Thyroid gland (tissue), 4 donors: ENCODE measurements at places on chromosomes 16 and 17.

DNA sequence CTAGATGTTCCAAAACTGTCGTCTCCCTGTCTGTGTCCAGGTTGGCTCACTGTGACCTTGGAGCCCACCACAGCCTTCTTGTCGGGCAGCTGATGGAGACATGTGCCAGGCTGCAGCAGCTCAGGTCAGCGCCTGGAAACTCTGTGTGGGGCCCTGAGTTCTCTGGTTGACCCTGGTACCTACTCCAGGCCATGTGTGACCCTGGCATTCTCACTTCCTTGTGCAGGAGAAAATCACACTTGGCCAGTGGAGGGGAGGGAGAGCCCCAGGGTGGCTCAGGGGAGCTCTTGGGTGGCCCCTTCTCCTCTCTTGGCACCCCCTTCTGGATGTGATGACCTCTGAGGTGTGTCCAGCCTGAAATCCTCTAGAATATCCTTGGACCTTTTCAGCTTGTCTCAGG lies 25.0 kb upstream of the CPNE2 start:
- DNase-seq: no peak

- DNase-seq: no peak
Observed at GRCh38 chr17:2694381-2695242, 17.0 kb downstream of the CLUH start.

DNA sequence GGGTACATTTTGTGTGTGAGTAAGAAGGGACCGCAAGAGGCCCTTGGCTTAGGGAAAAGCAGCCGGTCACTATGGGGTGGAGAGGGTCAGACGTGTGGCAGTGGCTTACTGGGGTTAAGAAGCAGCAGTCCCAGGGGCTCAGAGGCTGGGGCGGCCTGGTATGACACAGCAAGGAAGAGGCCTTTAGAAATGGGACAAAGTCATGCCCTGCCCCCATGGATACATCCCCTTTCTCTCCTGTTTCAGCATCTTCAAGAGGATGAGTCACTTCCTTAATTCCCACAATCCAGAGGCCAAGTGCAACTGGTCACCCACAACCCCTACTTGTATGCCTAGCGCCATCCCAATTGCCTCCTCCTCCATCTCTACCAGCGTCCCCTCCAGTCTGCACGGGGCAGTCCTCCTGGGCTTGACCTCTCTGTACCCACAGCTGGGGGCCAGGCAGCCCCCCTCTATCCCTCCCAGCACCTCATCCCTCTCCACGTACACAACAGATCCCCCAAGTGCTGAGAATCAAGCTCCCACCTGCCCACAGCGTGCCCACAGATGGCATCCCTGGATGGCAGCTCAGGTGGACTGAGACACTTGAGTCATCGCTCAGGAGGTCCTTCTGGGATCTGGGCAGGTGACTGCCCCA lies 6.9 kb upstream of the EFTUD2 start:
- no peak for DNase-seq

- DNase-seq: peak; percentile 90
Observed at GRCh38 chr17:79988185-79988971, 47.3 kb downstream of the TBC1D16 start.

DNA sequence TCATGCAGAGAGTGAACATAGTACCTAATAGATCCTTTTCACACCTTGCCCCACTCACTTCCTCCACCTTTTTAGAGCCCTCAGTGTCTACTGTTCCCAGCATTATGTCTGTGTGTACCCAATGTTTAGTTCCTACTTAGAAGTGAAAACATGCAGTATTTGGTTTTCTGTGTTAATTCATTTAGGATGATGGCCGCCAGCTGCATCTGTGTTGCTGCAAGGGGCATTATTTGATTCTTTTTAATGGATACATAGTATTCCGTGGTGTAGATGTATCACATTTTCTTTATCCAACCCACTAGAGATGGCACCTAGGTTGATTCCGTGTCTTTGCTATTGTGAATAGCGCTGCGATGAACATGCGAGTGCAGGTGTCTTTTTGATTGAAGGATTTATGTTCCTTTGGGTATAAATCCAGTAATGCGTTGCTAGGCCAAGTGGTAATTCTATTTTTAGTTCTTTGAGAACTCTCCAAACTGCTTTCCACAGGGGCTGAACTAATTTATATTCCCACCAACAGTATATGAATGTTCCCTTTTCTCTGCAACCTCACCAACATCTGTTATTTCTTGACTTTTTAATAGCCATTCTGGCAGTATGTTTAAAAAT lies 47.1 kb downstream of the HLF start:
- DNase-seq: no peak

DNA sequence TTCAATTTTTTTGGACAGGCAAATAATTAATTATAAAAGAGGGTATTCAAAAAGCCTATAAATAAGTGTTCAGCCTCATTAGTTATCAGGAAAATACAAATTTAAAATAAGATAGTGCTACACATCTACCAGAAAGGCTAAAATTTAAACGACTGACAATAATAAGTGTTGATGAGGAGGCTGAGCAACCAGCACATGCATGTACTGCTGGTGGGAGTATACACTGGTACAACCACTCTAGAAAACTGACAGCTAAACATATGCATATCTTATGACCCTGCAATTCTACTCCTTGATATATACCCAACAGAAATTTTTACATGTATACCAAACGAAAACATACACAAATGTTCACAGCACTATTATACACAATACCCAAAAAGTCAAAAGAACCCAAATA lies 27.1 kb downstream of the XPO6 start:
- DNase-seq: no peak

DNA sequence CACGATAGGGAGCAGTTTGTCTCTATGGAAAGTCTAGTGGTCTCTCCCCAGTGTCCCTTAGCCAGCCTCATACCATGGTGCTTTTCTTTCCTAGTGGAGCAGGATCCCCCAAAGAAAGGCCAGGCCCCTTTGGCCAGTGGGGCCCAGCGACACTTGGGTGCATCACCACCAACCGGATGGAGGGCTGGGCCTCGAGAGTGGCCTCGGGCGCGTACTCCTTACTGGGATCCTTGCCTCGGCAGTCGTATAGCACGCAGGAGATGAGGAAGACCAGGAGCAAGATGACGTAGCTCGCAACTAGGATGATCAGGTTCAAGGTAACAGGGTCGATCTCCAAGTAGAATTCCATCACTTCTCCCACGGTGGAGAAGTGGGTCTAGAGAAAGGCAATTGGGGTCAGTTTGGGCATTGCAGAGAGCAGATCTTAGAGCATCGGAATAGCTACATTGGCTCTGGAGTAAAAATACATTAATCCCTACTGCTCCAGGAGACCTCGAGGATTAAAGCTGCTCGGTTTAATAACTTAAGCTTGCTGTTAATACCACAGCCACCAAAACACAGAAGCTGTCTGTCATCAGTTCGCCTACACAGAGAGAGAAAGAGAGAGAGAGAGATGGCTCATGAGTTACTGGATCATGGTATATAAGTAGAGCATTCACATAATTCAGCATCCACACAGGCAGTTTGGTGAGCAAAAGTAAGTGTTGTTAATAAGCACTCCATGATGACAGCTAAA lies at the start of gene SMIM36:
Gene SMIM36 (minus strand): TSS at position 467 of the 736 bp plus-strand sequence.
- no peak for DNase-seq

DNA sequence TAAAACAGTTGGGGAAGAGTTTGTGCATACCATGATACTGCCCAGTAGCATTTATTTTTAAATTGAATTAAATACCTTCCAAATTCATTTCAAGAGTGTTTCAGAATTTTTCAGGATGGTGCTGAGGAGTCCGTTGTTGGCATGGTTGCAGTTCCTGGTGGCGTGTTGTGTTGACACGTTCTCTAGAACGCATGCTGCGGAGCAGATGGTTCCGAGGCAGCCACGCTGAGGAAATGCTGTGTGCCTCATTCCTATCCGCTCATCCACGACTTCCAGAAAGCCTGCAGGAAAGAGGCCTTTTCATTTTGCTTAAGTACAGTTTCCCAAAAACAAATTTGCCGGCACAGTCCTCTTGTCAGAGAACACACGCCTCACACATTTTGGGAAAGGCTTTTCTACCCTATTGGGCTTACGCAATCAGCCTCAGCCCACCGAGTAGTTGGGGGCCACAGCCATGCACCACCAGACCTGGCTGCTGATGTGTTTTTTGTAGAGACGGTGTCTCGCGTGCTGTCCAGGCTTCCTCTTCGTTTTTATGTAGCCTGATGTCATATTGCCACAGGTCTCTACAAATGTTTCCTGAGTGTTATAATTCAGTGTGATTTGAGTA lies 32.1 kb upstream of the IL17C start:
- peak; percentile 67 for DNase-seq

DNA sequence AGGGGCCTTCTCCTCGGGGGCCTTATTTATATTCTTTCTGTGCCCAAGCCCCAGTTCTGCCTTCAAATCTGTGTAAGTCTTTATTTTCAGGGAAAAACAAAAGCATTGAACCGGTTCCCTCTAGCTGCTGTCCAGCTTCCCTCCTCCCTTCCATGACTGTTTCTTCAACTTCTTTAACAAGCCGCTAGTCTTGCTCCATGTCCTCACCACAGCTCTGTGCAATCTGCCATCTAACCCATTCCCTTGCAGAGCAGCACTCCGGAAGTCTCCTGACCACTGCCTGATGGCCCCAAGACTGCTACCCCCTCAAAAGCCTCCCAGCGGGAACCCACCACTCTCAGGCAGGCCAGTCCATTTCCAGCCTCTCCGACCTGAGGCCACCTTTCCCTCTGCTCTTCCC lies 16.9 kb downstream of the EMC8 start:
- DNase-seq: no peak

DNA sequence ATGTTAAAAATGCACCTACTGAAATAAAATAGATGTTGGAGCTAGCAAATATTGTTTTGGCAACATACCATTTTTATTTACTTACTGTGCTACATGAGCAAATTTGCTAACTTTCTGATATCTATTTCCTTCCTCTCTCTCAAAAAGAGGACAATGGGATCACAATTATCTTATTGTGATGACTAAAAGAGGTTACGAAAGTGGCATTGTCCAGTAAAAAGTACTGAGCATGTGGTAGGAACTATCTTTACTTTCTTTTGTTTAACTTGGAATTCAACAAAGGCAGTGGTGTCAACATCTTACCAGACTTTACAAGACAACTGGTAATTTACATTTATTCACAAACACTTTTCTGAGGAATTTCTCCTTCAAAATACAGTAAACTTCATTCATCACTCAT lies 1542.6 kb upstream of the CDH8 start:
- no peak for DNase-seq

GRCh38 chr17:27466376-27466742 lies 10.1 kb downstream of the KSR1 start:
- no peak for DNase-seq

- DNase-seq: no peak
Observed at GRCh38 chr16:23479138-23479537, 26.1 kb upstream of the COG7 start.

DNA sequence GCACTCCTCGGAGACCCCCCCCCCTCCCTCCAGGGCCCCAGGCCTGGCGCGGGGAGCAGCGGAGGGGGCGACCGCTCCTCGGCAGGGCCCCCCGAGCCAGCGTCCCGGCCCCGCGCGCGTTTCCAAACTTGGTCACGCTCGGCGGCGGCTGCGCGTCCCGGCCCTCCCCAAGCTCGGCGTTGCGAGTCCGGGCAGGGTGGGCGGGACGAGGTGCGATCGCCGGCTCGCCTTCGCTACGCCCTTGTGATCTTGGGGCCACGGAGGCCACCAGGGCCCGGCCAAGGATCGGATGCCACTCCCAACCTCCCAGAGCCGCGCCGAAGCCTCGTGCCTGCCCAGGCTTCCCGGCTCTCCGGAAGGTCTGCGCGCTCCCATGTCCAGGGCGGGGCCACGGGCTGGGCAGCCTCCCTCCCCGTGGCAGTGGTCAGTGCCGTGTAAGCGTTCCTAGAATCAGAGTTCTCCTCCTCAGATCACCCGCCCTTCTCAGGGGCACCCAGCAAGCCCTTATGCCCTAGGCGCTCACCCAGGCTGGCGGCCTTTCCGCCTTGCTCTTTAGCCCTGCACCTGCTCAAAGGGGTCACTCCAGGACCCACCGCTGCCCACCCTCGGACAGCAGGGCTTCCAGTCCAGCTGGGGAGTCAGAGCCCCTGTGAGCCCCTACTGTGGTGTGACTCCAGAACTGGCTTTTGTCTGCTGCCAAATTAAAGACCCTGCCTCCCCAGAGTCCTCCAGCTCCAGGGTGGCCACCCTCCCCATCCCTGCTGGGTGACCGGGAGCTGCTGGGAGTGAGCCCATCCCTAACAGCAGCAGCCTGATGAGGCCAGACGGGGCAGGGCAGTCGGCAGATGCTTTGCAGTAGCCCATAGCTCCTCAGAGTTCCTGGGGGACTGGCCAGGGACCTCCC lies 12.2 kb upstream of the MRPS23 start:
- peak; percentile 79 for DNase-seq

DNA sequence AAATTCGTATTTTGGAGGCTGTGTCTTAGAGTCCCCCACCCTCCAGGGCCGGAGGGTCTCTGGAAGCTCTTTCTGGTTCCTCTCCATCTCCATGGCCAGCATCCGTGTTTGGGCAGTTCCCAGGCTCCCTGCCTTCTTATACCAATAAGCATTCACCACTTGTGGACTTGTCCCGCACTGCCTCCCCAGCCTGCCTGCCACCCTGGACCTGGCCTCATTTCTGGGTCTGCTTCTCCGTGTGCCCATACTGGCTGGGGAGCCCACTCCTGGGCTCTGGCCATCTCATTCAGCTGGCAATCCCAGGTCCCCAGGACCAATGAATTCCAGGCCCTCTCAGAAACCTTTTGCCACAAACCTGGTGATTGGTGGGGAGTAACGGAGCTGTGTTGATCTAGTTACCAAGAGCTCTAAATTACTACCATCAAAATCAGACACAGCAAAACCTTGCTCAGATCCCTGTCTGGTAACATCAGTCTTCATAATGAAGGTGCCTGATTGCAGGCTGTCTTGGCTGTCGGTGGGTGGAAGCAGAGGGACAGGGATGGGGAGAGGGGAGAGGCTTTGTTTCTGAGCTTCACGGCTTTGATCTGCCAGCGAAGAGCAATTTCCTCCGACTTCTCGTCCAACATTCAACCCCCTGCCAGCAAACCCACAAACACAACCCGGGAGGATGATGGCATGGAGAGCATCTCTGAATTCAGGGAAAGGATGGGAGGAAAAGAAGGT lies 27.7 kb upstream of the CRHR1 start:
- no peak for DNase-seq

- no peak for DNase-seq
Observed at GRCh38 chr16:57148481-57148880, 37.4 kb downstream of the PSME3IP1 start.

- DNase-seq: no peak
Observed at GRCh38 chr17:80702315-80703141, 157.9 kb downstream of the RPTOR start.

GRCh38 chr17:73182616-73183310 lies 10.1 kb upstream of the COG1 start:
- DNase-seq: no peak

- no peak for DNase-seq
Observed at GRCh38 chr17:66002063-66002585, 189.8 kb downstream of the CEP112 start.

GRCh38 chr17:76131051-76131691 lies 9.9 kb downstream of the FOXJ1 start:
- DNase-seq: no peak

- peak; percentile 25 for DNase-seq
Observed at GRCh38 chr17:46977348-46977747, 1.7 kb downstream of the RPRML start.

DNA sequence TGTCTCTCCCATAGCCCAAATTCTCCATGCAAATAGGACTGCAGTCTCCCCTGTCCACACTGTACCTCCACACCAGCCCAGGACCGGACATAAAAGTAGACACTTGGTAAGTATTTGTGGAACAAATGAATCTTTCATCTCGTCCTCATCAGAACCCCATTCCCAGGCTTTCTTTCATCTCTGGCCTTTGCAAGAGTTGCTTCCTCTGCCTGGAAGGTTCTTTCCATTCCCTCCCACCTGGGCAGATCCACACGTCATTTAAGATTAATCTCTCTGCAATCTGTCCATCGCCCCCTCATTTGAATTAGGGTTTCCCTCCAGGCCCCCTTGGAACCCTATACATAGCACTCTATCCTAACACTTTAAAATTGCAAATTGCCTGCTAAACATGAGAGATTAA lies 3.9 kb upstream of the NXPH3 start:
- no peak for DNase-seq
